ENCODE measurements at places on chromosomes 1 and 21.

DNA sequence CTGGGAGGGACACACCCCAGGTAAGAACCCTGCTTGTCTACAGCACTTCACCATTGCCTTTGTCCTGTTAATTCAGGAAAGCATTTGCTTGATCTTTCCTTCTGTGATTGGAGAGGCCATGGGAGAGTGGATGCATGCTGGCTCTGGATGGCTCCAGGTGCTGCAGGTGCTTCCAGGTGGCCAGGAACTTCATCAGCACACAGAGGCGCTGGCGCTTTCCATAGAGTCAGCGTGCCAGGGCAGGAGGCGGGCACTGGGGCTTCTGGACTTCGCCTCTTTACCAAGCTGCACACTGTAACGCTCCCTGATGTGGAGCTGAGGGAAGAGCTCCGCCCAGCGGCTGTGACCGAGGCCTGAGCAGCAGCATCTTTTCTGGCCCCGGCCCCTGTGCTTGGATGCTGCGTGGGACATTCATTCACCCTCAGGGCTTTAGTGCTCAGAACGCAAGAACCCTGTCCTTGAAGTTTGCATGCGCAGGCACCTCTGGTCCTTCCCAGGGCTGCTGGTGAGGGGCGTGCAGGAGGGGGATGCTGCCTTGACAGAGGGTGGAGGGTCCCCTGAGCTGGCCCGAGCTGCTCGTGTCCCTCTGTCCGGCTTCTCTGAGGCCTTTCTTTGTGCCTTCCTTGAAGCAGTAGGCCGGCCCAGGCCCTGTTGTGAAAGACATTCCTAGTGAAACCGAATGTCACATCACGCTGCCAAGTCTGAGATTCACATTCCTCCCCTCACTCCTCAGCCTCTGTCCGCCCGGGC is 1.6 kb upstream of the MX2 start:
- peak; percentile 13 for DNase-seq

GRCh38 chr1:36328713-36329112 is 5.3 kb upstream of the EVA1B start:
- no peak for DNase-seq

GRCh38 chr1:88180449-88181108 is 503.5 kb upstream of the PKN2 start:
- peak; percentile 53 for DNase-seq

GRCh38 chr1:186683652-186684410 is 3.6 kb upstream of the PTGS2 start:
- DNase-seq: no peak

- no peak for DNase-seq
These were observed 5.2 kb downstream of the FCRL3 start for GRCh38 chr1:157695417-157695816.

- no peak for DNase-seq
These were observed 96.6 kb downstream of the LMX1A start for GRCh38 chr1:165259706-165260428.

GRCh38 chr1:8323706-8324105 is 5.8 kb downstream of the SLC45A1 start:
- DNase-seq: no peak

GRCh38 chr1:163130225-163130856 is 61.2 kb downstream of the RGS4 start:
- no peak for DNase-seq
